Effector memory CD8-positive, alpha-beta T cell (primary cell): ENCODE measurements at places on chromosomes 7 and 10.

DNA sequence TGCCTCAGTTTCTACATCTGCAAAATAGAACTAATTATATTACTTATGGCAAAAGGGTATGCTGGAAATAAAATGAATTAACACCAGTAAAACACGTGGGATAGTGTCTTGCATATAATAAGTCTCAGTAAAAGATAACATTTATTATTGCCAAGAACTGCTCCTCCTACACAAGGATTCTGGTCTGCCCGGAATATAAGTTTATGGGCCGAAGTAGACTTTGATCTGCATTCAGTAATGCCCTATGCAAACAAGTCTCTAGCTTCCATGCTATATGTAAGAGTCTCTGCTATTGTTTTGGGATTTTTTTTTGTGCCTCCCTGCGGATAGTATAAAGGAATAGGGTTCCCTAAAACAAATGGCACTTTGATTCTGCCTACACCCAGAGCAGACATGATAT lies 125.6 kb upstream of the SLC26A5 start:
- no peaks in the 10 kb centered on the region for H3K4me1 ChIP-seq
- no peak overlapping the region for H3K27ac ChIP-seq
- no peaks in the 10 kb centered on the region for H3K36me3 ChIP-seq

DNA sequence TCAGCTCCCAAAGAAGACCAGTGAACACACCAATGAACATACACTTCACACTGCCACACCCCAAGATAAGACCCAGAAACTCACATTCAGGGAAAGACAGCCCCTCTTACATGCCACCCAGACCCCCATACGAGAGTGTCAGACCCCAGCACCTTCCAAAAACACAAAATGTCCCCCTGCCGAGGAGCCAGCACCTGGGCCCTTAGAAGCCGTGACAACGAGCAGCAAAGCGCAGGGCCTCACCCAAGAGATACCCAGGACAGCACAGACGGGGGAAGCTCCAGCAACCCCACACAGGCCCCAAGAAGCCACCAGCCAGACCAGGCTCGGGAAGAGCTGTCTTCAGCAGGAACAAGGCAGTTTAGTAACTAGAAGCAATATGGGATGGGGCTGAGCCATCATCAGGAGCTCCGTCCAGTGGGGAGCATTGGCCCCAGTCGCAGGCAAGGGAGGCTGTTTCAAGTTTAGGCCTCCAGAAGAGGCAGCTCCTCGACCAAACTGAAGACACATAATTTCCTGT lies 243.6 kb downstream of the PTPRN2 start:
- no peaks in the 10 kb centered on the region for H3K4me1 ChIP-seq
- H3K36me3 ChIP-seq = peaks cover 16% of the 10 kb centered on the region
- no peak for DNase-seq
- H3K27ac ChIP-seq = no peak overlapping the region

DNA sequence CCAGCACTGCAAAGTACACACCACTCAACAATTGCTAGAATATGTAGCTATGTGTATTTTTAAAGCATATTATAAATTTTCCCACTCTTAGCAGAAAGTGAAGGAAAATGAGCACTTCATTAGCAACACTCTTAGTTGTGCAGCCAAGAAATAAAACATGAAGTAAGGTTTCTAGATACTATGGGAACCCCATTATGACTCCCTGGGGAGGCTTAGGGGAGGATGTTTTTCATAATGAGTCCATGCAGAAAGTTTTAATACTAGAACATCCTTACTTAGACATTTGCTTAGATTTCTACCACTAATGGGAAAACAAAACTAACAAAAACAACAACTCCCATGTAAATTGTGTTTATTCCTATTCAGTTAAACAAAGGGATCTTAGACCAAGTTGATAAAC lies 148.4 kb upstream of the HDAC9 start:
- H3K27ac ChIP-seq = no peak overlapping the region
- no peak overlapping the region for H3K4me3 ChIP-seq
- DNase-seq = no peak
- H3K27me3 ChIP-seq = no peaks in the 10 kb centered on the region
- H3K36me3 ChIP-seq = no peaks in the 10 kb centered on the region
- no peaks in the 10 kb centered on the region for H3K4me1 ChIP-seq

DNA sequence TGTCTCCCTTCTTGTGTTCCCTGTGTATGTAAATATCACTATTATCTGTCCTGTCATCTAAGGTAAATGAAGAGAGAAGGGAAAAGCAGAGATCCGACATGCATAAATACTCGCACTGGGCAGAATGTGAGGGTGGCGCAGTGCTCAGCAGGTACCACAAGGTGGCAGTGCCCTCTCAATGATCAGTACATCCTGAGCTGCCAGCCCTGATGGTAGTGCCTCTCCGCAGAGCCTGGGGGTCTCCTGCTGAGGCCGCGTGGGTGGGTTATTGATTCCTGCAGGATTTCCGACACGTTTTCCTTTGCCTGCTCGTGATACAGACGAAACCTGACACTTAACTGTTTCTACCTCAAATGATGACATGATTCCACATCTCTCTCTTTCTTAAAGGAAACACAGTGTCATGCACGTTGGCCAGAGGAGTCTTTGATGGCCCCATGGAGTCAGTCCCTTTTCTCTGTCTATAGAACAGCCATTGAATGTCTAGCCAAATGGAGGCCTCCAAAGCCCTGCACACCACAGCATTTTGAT lies 19.8 kb downstream of the RGR start:
- DNase-seq = peak; percentile 64
- peaks cover 29% of the 10 kb centered on the region for H3K27me3 ChIP-seq
- H3K36me3 ChIP-seq = peaks cover 3% of the 10 kb centered on the region
- no peak overlapping the region for H3K27ac ChIP-seq
- no peak overlapping the region for H3K4me3 ChIP-seq

GRCh38 chr10:108465871-108466641 lies 1301.5 kb upstream of the SORCS1 start:
- DNase-seq = no peak
- no peak overlapping the region for H3K4me3 ChIP-seq
- no peaks in the 10 kb centered on the region for H3K36me3 ChIP-seq
- no peaks in the 10 kb centered on the region for H3K4me1 ChIP-seq
- no peak overlapping the region for H3K27ac ChIP-seq
- H3K27me3 ChIP-seq = no peaks in the 10 kb centered on the region

- H3K36me3 ChIP-seq = peaks cover 20% of the 10 kb centered on the region
- H3K4me3 ChIP-seq = no peak overlapping the region
- no peak overlapping the region for H3K27ac ChIP-seq
- no peak for DNase-seq
- no peaks in the 10 kb centered on the region for H3K27me3 ChIP-seq
- H3K4me1 ChIP-seq = peaks cover 23% of the 10 kb centered on the region
Observed at GRCh38 chr7:98287486-98287959, 6.0 kb downstream of the BRI3 start.

DNA sequence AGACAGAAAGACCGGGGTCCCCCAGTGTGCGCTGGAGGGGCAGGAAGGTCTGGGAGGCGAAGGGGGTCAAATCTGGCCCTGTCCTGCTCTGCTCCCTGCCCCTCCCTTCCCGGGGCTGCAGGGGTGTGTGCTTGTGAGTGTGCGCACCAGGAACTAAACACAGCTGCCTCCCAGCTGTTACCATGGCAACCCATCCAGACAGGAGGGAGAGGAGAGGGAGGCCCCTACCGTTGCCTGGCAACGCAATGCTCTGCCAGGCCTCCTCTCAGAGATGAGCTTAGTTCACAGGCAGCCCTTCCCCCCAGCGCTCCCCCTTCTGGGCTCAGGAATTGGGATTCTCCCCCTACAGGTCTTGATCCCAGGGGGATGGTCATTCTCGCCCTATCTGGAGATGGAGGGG lies 6.1 kb downstream of the NYAP1 start:
- H3K4me3 ChIP-seq = no peak overlapping the region
- peaks cover 10% of the 10 kb centered on the region for H3K4me1 ChIP-seq
- peak overlapping the region; percentile 44 for H3K27ac ChIP-seq
- peaks cover 4% of the 10 kb centered on the region for H3K27me3 ChIP-seq

- DNase-seq = no peak
- H3K4me3 ChIP-seq = no peak overlapping the region
- H3K36me3 ChIP-seq = no peaks in the 10 kb centered on the region
Observed at GRCh38 chr10:4704034-4704545, 121.9 kb upstream of the AKR1E2 start.

- H3K27ac ChIP-seq = no peak overlapping the region
- H3K36me3 ChIP-seq = peaks cover 35% of the 10 kb centered on the region
- no peaks in the 10 kb centered on the region for H3K4me1 ChIP-seq
- no peak overlapping the region for H3K4me3 ChIP-seq
Observed at GRCh38 chr7:76066716-76067503, 19.0 kb downstream of the MDH2 start.

- H3K27me3 ChIP-seq = no peaks in the 10 kb centered on the region
- no peak overlapping the region for H3K27ac ChIP-seq
- no peaks in the 10 kb centered on the region for H3K4me1 ChIP-seq
- DNase-seq = no peak
- peaks cover 33% of the 10 kb centered on the region for H3K36me3 ChIP-seq
Observed at GRCh38 chr7:756928-757560, 30.0 kb upstream of the PRKAR1B start.

GRCh38 chr7:28102797-28103196 lies 77.8 kb downstream of the JAZF1 start:
- H3K27me3 ChIP-seq = no peaks in the 10 kb centered on the region
- H3K4me3 ChIP-seq = no peak overlapping the region
- H3K27ac ChIP-seq = no peak overlapping the region

DNA sequence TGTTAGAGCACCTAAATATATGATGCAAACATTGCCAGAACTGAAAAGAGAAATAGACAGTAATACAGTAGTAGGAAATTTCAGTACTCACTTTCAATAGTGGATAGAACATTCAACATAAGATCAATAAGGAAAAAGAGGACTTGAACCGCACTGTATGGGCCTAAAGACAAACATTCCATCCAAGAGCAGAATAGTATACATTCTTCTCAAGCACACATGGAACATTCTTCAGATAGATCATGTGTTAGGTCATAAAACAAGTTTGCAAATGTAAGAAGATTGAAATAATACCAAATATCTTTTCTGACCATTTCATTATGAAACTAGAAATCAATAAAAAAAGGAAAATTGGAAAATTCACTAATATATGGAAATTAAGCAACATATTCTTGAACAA lies 185.4 kb upstream of the FOXP2 start:
- DNase-seq = no peak
- peaks cover 4% of the 10 kb centered on the region for H3K36me3 ChIP-seq
- H3K27ac ChIP-seq = no peak overlapping the region
- no peaks in the 10 kb centered on the region for H3K27me3 ChIP-seq
- no peaks in the 10 kb centered on the region for H3K4me1 ChIP-seq
- no peak overlapping the region for H3K4me3 ChIP-seq

DNA sequence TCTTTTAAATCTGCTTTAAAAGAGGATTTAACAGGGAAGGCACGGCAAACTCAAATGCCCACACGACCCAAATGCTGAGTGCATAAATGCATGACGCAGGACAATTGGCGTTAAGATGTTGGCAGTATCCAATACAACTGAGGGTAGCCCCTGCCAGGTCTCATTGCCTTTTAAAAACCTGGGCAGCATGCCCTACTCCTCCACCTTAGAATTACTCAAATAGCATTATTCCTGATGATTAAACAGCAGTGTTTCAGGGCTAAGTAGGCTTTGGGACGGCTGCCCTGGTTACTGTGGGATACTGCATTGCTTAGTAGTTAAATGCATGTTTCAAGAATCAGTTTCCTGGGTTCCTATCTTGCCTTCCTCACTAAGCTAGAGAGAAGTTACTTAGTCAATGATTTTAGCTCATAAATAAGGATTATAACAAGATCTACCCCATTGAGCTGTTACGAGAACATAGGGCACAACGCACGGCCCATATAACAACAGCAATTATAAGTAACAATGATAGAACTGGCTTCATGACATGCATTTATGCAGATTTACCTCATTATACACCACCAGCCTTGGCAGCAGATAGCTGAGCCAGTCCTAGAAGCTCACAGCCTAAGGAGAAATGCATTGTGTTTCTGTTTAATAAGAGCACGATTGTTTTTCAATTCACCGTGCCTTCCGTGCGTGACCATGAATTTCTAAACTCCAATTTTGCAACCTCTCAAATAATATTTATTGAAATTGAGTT lies 7.9 kb downstream of the TUBAL3 start:
- H3K4me3 ChIP-seq = no peak overlapping the region
- no peaks in the 10 kb centered on the region for H3K36me3 ChIP-seq
- H3K27me3 ChIP-seq = peaks cover 66% of the 10 kb centered on the region
- no peak overlapping the region for H3K27ac ChIP-seq

GRCh38 chr7:74709880-74710671 lies 52.6 kb downstream of the GTF2I start:
- H3K27me3 ChIP-seq = no peaks in the 10 kb centered on the region
- H3K27ac ChIP-seq = no peak overlapping the region
- H3K4me1 ChIP-seq = no peaks in the 10 kb centered on the region
- peaks cover 72% of the 10 kb centered on the region for H3K36me3 ChIP-seq

DNA sequence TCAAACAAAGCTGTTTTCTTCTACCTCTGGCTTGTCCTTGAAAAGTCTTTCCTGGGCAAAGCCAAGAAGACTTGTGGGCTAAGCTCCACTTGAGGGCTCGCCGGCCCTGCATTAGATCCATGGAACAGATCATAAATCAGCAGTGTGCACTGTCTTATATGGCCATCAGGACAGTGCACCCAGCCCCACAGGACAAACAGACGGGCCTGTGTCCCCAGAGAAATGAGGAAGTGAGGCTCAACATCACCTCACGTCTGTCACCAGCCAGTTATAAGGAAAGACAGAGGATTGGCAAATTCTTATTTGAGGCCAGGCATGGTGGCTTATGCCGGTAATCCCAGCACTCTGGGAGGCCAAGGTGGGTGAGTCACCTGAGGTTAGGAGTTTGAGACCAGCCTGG lies 12.3 kb upstream of the IFT22 start:
- DNase-seq = no peak
- H3K36me3 ChIP-seq = no peaks in the 10 kb centered on the region
- no peaks in the 10 kb centered on the region for H3K4me1 ChIP-seq
- peak overlapping the region; percentile 65 for H3K27ac ChIP-seq
- no peak overlapping the region for H3K4me3 ChIP-seq

GRCh38 chr7:135179321-135179925 lies 8.9 kb upstream of the CYREN start:
- peaks cover 11% of the 10 kb centered on the region for H3K36me3 ChIP-seq
- no peaks in the 10 kb centered on the region for H3K27me3 ChIP-seq
- DNase-seq = no peak
- H3K4me3 ChIP-seq = no peak overlapping the region

- no peak overlapping the region for H3K4me3 ChIP-seq
- DNase-seq = no peak
- no peak overlapping the region for H3K27ac ChIP-seq
- no peaks in the 10 kb centered on the region for H3K36me3 ChIP-seq
Observed at GRCh38 chr10:84269773-84270172, 24.9 kb downstream of the RGR start.

- no peaks in the 10 kb centered on the region for H3K36me3 ChIP-seq
- no peak overlapping the region for H3K4me3 ChIP-seq
- H3K27ac ChIP-seq = no peak overlapping the region
- DNase-seq = no peak
- H3K4me1 ChIP-seq = peaks cover 2% of the 10 kb centered on the region
Observed at GRCh38 chr10:124320778-124321432, 97.8 kb downstream of the OAT start.
